ENCODE measurements at places on chromosomes 1 and 21.

DNA sequence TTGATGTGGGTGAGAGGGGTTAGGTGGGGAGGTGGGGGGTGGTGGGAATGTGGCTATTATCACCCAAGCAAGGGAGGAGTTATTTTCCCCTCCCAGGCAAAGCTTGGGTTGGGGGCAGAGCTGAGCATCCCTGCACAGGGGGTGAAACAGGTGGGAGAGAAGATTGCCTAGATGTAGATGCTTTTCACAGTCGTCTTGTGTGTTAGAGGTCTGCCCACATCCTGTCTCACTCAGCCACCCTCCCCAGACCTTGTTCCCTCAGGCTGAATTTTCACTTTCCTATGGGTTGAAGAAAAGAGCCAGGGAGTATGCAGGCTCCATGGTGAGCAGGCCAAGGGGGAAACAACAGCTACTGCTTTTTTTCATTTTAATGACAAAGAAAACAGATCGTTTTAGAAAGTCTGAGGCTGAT is 223.5 kb downstream of the KIF26B start:
- no peak for DNase-seq

DNA sequence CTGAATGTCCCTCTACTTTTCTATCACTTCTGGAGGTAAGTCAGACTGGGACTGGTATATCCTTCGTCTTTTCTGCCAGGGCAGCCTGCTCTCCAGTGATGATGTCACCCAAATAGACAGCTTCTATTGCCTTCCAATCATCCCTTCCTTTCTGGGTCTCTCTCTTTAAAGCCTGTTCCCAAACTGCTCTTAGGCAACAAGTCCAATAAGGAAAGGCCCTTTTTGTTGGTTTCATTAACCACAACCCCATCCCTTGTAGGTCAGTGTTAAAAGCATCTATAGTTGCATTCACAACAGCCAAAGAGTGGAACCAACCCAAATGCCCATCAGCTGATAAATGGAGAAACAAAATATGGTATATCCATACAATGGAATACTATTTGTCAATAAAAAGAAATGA is 114.4 kb downstream of the CNIH3 start:
- no peak for DNase-seq

DNA sequence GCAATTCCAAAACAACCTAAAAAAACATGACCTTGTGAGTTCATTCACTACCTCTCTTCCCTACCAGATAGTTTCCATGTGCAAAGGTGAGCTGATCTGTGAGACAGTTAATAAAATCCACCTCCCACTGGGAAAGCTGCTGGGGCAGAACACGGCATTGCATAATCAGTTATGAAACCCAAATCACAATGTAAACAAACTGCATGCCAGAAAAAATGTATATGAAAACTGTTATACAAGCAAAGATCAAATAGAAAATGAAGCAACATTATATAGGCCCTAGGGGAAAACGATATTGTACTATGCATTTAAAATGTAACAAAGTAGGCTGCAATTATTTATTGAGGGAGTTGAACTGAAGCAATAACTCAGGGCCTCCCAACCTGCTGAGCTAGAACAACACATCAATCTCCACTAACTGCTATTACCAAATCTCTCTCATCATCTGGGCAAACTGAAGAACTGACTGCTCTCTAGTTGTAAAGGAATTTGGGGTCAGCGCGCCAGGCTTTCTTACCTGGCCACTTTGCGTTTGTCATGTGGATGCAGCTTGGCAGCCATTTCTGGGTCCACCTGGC is 31.0 kb downstream of the TRIT1 start:
- DNase-seq: no peak

DNA sequence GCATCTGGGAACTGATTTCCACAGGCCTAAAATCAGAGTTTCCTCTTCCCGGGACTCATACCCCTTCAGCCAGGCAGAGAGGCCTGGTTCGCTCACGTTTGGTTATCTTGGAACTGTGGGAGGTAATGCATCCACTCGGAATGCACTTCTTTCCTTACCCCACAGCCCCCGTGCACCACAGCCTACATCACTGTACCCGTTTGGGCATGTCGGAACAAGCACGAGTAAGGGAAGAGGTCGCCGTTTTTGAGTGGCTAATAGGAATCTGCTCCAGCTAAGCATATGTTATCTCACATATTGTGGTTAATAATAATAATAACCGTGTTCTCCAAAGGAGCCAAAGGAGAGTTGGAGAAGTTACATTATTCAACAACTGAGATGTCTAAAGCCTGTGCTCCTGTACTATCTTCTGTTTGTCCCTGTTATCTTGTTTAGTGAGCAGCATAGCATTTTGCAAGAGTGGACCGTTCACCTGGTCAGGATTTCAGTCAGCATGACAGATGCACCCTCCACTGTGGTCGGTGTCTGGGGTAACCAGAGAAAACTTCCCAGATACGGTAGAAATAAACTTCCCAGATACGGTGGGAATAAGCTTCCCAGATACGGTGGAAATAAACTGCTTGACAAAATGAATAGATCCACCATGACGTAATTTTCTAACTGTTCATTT is 198.6 kb downstream of the SDCCAG8 start:
- DNase-seq: no peak

DNA sequence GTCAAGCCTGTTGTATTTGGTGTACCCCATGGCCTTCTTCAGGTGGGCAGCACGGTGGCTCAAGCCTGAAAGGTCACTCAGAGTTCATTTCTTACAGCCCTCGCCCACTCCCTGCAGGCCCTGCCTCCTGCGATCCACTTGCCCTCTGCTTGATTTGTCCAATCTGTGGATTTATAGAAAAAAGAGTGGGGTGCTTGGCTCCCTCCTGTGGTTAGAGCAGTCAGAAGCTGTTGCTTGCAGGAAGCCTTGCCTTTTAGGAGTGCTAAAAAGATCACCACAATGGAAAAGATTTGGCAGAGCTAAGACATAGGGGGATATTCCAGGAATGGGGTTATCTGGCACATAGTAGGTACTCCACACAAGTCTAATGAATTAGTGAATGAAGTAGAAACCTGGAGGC is 108.0 kb upstream of the TRABD2B start:
- DNase-seq: no peak

DNA sequence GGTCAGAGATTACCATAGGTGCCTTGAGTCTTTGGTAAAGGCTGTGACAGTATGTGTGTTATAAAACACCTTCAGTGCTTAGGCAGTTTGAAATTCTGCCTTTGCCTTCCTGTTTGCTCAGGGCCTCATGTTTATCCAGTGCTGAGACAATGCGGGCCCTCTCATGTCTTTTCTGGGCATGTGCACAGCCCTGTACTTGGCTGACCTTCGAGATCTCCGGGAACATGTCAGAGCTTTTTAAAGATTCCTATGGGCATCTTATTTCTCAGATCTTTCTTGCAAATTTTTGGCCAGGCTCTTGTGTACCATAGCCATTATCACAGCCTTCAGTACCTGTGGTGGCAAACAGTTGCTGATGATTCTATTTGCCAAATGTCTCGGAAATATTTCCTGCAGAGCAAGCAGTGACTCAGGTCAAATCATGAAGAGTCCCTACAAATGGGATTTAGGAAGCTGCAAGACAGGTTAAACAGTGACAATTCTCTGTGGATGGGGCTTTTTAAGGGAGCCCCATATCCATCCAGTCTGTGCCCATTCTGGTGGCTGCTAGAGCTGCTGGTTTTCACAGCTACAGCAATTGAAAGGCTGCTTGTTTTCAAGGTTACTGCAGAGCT is 42.1 kb downstream of the HOOK1 start:
- DNase-seq: no peak

GRCh38 chr1:61287014-61287413 is 204.7 kb downstream of the NFIA start:
- no peak for DNase-seq

DNA sequence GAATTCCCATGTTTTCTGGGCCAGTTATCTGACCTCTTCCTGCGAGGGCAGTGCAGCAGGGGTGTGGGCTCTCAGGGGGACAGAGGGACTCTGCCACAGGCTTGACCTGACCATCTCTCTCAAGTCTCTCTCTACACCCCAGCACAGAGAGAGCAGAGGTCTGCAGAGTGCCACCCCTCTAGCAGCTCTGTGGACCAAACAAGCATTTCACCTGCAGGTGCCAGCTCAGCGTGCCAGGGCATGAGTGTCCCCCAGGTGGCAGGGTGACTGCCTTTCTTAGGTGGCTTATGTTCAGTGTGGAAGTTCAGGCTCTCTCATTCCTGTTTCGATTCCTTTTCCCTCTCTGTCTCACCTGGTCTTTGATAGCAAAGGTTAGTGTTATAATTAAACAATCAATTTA is 191.3 kb downstream of the CACNA1E start:
- DNase-seq: no peak

DNA sequence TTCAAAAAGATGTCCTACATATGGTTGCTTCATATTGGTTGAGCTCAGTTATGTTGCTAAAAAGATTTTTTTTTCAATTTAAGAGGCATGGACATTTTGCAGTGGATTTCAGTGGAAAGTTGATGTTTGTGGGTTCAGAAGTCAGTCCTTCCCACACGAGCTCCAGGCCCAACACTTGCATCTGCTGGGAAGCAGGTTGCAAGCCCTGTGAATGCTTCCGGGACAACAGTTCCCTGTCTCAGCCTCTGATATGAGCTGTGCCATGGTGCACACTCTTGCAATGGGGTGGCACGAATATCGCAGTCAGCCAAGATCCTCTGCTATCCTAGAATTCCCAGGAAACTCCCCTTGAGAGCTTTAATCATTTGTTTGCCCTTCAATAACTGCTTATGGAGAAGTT is 30.3 kb upstream of the ABCG1 start:
- DNase-seq: no peak

DNA sequence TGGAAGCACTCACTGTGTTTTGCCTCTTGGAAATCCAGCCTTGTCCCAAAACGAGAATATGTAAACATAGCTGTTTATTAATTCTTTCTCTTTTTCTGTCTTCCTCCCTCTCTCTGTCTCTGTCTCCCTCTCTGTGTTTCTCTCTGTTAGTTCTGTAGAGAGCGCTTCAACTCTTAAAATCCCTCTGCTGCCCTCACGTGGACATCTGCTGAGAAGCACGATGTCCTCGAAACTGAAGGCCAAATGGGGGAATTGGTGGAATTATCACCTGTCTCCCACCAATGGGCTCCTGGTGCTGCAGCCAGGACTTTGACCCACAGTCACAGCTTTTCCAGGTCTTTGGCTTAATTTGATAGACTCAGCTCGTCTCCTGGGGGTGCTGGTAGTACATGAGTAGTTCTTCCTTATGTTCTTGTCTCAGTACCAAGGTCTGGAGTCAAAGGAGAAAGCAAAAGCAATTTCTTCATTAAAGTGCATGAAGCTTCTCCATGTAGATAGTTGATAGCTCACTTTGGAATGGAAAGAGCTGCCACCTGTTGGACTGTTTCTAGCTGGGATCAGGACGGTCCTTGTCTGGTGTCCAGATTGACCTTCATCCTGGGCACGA is 5.5 kb upstream of the GBP6 start:
- peak; percentile 83 for DNase-seq

DNA sequence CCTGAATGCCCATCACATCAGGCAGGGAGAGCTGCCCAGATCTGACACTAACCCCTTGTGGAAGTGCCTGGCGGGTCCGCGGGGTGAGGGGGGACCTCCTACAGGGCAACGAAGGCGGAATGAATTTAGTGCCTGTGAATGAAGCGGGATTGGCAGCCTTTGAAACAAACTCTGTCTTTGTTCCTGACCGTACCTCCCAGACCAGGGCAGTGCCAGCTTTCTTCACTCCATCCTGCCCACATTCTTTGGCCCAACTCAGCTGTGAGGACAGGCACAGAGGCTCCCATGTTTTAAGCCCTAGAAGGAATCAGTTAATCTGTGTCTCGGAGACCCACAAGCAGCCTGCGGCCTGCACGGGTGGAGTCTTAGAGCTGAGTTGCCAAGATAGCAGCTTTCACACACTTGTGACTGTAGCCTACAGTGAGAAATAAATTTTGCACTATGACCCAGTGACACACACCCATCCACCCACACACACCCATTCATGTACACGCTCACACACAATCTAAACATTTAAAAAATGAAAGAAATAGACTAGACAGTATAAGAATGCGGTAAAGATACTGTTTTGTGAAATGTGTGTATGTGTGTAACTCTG is 60.1 kb upstream of the USP24 start:
- no peak for DNase-seq

GRCh38 chr1:228335406-228336307 is 71.0 kb downstream of the TRIM11 start:
- DNase-seq: no peak

DNA sequence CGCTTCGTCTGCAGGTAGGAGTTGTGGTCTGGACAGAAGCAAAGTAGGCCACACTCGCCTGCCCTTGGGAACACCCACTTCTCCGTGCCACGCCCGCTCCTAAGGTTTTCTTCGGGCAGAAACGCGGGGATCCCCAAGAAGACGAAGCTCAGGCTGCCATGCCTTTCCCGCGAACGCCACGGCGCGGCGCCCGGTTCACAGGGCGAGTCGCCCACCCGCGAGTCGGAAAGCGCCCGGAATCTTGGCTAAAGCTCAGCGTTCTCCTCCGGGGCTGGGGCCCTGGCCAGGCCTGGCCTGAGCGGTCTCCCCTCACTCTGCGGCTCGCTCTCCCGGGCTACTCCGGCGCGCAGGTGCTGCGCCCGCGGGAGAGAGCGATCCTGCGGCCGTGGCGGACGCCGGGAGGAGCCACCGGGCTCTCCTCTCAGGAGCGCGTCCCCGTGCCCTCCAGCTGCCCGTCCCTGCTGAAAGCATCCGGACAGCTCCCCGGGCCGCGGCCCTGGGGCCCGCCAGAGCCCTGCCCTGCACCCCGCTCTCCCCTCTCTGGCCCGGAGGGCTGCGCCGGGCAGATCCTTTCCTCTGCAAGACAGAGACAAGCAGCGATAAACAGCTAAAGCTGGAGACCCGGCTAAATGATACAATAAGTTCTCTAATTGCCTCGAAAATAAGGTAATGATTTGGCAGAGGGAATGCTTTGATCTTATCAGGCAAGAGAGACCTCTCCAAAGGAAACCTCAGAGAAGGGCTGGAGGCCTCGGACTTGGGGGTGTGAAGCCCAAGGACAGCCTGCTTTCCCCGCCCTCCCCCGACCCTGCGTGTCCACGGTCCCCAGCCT is 6.7 kb upstream of the WNT2B start:
- DNase-seq: peak; percentile 54

DNA sequence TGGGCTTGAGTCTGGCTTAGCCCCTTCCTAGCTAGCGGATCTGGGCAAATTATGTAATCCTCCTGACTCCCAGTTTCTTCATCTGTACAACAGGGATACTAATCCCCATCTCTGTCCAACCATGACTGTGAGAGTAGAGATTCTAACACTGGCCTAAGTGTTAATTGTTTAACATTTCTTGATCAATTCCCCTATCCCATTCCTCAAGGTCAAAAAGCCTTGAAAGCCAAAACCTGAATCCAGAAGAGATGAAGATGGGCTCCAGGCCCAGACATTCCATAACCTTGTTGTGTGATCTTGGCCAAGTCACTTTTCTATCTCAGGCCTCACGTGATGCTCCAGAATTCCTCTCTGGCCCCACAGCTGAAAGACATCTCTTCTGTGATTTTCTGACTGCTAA is 18.8 kb upstream of the PHLDA3 start:
- no peak for DNase-seq

- no peak for DNase-seq
These were observed 180.7 kb downstream of the ETS2 start for GRCh38 chr21:38986406-38986805.

- no peak for DNase-seq
These were observed 40.1 kb downstream of the CHAF1B start for GRCh38 chr21:36425286-36425685.

- DNase-seq: no peak
These were observed 19.1 kb downstream of the SLC25A33 start for GRCh38 chr1:9558271-9558945.
